ENCODE measurements at places on chromosomes 13 and 19.

- no peak for DNase-seq
These were observed 396.5 kb downstream of the IRS2 start for GRCh38 chr13:109389892-109390345.

DNA sequence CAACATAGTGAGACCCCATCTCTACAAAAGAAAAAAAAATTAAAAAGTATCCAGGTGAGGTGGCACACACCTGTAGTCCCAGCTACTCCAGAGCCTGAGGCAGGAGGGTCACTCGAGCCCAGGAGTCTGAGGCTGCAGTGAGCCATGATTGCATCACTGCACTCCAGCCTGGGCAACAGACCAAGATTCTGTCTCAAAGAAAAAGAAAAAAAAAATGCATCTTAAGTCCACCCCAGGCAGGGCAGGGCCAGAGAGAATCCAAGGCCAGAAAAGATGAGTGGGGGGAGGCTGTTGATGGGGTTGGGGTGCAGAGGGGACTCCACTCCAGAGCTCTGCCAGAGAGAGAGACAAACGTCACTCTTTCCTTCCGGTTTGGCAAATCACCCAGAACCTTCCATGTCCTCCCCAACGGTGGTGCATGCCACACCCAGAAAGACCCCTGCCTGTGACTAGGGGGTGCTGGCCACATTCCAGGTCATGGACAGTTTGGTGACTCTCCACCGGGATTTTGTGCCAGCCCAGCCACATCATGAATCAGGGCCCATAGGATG, 431 bp downstream of the FUT3 start:
- DNase-seq: no peak

DNA sequence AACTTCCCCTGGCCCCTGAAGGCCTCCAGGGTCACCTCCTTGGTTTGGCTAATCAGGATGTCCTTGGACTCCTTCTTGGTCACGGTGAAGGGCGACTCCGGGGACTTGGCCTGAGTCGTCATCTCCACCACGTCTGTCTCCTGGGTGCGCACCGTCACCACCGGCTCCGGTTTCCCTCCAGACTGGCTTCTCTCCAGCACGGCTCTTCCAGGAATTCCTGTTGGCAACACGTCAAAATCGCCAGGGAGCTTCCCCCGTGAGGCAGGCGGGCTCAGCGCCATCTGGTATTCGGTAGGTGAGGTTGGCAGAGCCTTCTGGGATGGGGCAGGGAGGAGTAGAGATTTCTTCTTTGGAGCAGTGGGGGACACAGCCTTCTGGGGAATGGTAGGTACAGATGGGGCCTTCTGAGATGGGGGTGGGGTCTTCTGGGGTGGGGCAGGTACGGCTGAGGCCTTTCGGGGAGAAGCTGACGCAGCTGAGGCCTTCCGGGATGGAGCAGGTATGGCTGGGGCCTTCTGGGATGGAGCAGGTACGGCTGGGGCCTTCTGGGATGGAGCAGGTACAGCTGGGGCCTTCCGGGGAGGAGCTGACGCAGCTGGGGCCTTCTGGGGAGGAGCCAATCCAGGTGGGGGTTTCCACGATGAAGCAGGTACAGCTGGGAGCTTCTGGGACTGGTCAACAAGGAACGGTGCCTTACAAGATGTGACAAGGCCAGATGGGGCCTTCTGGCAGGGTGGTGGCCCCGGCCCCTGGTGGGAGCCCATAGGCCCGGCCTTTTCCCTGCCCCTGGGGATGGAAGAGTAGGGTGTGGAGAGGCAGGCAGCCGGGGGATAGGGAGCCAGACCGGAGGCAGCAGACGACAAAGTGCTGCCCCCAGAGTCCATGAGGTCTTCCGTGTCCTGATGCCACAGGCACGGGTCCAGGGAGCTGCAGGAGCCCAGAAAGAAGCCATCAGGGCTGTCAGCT, 3.8 kb downstream of the GARIN5B start:
- no peak for DNase-seq

- peak; percentile 99 for DNase-seq
These were observed 230.7 kb downstream of the RFC3 start for GRCh38 chr13:34048652-34049051.

- DNase-seq: no peak
These were observed 1.8 kb downstream of the LONP1 start for GRCh38 chr19:5718037-5718578.

GRCh38 chr19:56097776-56098175, 23.3 kb downstream of the ZNF787 start:
- DNase-seq: no peak

DNA sequence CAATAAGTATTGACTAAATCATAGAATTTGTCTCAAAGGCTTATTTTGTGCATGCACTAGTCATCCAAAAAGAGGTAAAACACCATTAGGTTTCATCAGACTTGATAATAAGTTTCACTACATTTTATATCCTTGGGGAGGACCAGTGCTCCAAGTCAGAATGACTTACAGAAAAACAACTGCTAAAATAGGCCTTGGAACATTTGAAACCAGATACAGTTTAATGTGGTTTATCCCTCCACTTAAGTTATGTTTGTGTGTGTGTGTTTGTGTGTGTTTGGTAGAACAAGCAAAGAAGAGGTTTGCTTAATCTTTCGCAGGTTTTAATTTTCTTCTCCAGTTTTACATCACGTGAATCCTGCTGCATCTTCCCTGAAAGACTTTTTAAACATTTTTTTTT, 570.9 kb downstream of the PCDH9 start:
- no peak for DNase-seq

- no peak for DNase-seq
These were observed 34.4 kb upstream of the UBL3 start for GRCh38 chr13:29884671-29885430.

- no peak for DNase-seq
These were observed 50.9 kb upstream of the TEX29 start for GRCh38 chr13:111269508-111269907.

GRCh38 chr13:20127262-20127561, 33.6 kb downstream of the GJA3 start:
- DNase-seq: no peak

DNA sequence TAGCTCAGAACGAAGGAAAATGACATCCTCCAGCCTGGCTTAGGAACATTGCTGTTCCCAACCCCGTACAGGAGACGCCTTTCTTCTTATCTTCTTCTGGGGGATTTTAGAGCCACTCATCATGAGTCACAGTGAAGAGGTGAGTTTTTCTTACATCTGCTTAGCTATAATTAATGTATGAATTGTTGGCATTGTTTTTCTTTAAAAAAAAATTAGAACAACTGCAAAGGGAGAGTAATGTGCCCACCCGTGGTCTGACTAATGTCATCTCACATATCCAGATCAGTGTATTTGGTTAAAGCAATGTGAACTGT, 310.6 kb upstream of the TSHZ3 start:
- DNase-seq: peak; percentile 52

- DNase-seq: peak; percentile 49
These were observed 14.4 kb downstream of the LIG4 start for GRCh38 chr13:108200781-108201398.

GRCh38 chr13:46378411-46378810, 8.6 kb downstream of the RUBCNL start:
- no peak for DNase-seq

DNA sequence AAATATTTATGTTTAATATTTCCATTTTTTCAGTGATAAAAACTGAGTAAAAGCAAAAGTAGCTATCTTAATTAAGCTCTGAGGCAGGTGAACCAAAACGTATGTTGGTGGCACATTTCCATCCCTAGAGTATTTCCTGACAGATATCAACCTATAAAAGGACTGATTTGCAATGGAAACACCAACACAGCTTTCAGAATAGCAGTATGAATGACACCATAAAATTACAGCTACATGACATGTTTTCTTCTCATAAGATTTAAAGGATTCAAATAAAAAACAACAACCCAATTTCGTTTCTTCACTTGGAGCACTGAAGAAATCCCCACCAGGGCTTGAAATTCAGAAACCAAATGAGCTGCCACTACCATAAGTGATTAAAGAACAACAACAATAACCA, 194.4 kb downstream of the RFC3 start:
- no peak for DNase-seq

DNA sequence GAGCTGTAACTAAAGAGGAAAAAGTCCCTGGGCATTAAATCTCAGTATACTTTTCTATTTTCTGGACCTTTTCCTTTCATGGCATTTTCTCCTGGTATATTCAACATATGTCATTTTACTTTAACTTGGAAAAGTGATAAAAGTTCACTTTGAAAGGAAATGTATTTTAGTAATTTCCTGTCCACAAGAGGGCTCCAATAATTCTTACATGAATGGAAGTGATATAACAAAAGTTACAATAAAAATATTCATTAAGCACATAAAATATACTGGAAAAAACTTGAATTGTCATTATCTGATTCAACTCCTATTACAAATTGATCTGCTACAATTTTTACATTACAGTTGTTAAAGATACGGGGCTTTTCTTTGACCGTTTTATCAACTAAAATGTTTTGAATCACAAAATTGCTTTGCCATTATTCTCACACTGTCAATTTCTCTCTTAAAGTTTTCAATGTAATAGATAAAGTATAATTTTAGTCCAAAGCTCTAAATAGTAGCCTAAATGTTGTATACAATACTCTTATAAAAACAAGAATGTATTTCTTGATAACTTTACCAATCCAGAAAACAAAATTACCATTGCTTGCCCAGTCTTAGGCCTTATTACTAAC, 4.9 kb downstream of the UBL3 start:
- DNase-seq: no peak

DNA sequence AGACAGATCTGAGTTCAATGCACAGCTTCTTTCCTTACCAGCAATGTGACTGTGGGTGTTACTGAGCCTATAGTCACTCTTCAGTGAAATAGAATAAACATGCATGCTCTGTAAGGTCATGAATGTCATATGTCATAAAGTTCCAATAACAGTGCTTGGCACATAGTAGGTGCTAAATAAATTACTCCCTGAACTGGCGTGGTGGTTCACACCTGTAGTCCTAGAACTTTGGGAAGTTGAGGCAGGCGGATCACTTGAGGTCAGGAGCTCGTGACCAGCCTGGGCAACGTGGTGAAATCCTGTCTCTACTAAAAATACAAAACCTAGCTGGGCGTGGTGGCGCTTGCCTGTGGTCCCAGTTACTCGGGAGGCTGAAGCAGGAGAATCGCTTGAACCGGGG, 13.2 kb downstream of the WBP4 start:
- no peak for DNase-seq

DNA sequence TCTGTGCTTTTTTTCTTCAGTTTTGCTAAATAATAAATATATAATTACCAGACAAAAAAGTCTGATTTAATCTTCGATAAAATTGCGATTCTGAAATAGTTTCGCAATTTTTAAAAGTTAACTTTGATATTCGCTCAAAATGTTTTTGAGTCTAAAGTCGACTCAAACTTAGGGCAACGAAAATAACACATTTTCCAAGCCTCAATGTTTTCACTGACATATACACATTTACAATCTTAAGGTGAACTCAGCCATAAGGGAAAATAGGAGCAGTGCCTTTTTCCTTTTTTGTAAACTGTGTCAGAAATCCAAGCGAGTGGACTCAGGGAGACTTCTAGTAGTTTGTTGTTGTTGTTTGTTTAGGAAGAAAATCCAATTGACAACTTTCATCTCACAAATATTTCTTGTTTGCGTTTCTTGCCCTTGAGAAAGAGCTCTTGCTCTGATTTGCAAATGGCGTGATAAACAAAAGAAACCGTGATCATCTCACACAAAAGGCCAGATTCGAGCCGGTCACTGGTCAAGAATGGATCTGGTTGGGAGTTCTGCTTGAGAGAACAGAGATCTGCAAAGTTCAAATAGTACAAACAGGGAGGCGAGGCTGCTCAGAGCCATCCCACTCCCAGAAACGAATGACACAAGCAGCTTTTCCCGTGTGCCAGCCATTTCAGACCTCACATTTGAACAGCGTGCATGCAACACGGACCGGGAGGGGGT, 2.1 kb downstream of the SOX21 start:
- no peak for DNase-seq

DNA sequence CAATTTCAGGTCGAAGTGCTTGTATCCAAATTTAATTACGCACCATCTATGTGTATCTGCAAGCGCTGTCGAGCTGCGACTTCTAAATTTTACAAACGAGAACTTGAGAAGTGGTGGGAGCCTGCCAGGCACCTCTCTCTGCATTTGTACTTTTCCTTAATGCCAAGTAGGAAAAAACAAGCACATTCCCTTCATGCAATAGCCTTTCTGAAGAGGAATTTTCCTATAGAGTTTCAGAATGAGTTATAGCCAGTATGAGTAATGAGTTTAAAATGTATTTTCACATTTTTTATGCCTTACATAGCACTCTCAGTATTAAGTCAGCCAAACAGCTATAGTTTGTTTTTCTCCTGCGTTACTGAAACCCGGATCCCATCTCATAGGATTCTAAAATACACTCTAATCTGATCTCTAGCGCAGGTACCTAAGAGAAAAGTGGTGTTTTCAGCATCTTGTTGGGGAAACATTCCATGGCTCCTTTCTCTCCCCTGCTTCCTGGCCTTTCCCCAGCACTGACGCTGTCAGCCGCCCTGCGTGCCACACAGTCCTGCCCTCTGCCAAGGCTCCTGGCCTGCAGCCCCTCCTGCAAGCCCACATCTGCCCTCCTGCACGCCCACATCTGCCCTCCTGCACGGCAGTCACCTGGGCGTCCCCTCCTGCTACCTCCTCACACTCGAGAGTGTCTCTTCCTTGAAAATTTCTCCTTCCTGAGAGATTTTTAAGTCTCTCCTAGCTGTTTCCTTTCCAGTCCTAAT, 526.9 kb downstream of the MYO16 start:
- peak; percentile 94 for DNase-seq

- DNase-seq: peak; percentile 93
These were observed 30.1 kb upstream of the METTL21C start for GRCh38 chr13:102724923-102725322.

DNA sequence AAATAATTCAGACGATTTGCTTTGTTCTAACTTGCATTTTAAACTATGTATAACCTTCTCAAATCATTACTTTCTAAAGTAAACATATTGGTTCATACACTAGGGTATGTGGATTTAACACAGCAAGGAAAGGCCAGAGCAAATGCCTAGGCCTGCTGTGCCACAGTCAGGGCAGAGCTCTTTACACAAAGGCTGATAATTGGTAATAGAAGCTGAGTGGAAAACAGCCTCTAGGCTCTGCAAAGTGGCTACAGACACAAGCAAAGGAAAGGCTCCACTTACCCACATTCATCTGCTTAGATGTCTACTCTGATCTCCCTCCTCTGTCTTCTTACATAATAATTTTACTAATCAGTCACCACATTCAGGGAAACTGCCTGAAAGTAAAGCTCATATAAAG, 382.9 kb downstream of the OLFM4 start:
- DNase-seq: no peak

- no peak for DNase-seq
These were observed 85.2 kb upstream of the SPATA13 start for GRCh38 chr13:24075137-24075975.
